ENCODE measurements at places on chromosomes 1 and 21. TPM values are rescaled to one million over a fixed set of nuclear protein-coding genes. Genes with fewer than 3 reads are reported as not detected.

The TMEM125 gene
- not detected for polyA plus RNA-seq

The ANGPTL3 gene
- not detected for polyA plus RNA-seq

The HFM1 gene
- not detected for polyA plus RNA-seq

The LORICRIN gene
- not detected for polyA plus RNA-seq

The PERM1 gene
- polyA plus RNA-seq, result 0.16 TPM

The CELA3A gene
- polyA plus RNA-seq, result not detected

The TLCD4 gene
- polyA plus RNA-seq, result 0.64 TPM

The UBE4B gene
- 4.6 TPM for polyA plus RNA-seq

The PM20D1 gene
- polyA plus RNA-seq, result 1.4 TPM

The CFAP107 gene
- polyA plus RNA-seq, result not detected

The KRTAP20-1 gene
- not detected for polyA plus RNA-seq

The ST6GALNAC5 gene
- not detected for polyA plus RNA-seq

The C1orf56 gene
- 1.4 TPM for polyA plus RNA-seq

The GJB4 gene
- not detected for polyA plus RNA-seq

The BTBD8 gene
- 1.5 TPM for polyA plus RNA-seq

The FCGR3B gene
- not detected for polyA plus RNA-seq

The FOXO6 gene
- not detected for polyA plus RNA-seq

The KCNH1 gene
- polyA plus RNA-seq, result not detected

The GCSAML gene
- polyA plus RNA-seq, result not detected
